ENCODE measurements at places on chromosomes 2 and 18. TPM values are rescaled to one million over a fixed set of nuclear protein-coding genes. Genes with fewer than 3 reads are reported as not detected.

Gene SLC11A1
- 0.09 TPM for total RNA-seq

Gene MOB4
- total RNA-seq, result 39.3 TPM

DNA sequence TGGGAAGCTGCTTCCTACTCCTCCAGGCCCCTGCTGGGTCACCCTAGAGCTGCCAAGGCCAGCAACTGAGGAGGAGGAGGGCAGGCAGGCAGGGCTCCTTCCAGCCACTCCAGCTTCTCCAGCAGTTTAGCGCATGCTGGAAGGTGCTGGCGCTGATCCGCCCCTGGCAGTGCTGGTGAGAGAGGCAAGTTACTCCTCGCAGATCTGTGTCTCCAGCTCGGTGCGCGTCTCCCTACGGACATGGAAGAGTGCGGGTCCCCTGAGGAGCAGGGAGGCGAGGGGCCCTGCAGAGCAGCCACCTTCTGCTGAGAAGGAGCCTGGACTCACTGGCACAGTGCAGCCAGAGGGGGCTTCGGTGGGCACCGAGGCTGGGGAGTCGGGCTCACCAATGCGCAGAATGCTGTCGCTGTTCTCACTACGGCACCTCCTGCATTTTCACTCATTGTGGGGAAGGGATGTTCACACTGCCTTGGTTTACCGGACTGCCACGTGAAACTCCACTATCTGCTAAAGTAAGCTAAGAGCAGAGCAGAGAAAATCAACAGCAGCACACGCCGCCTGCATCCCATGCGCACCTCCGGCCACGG lies 206.0 kb downstream of the HDAC4 start:
- DNase-seq, result no peak
- H3K4me3 ChIP-seq, result no peak overlapping the region
- no peaks in the 10 kb centered on the region for H3K27me3 ChIP-seq
- peak overlapping the region; percentile 92 for H3K27ac ChIP-seq
- H3K36me3 ChIP-seq, result no peaks in the 10 kb centered on the region
- no peaks in the 10 kb centered on the region for H3K4me1 ChIP-seq

DNA sequence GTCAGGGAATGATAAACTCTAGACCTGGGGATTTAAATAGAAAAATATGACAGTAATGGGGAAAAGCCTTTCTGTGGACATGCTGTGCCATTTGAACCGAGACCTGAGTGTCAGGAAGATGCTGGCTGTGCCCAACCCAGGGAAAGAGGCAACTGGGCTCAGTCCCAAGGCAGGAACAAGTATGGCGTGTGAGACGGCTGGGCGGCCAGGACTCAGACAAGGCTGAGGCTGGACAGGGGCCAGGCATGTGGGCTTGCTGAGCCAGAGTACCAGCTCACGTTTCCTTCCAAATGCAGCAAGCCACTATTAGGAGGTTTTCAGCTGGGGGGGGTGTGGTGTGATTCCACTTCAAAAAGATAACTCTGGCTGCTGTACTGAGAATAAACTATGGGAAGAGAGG lies 92.4 kb downstream of the INPP5D start:
- H3K4me1 ChIP-seq, result no peaks in the 10 kb centered on the region
- no peaks in the 10 kb centered on the region for H3K27me3 ChIP-seq

GRCh38 chr2:118294063-118294462 lies 205.8 kb downstream of the INSIG2 start:
- H3K27me3 ChIP-seq, result peaks cover 14% of the 10 kb centered on the region
- no peak for DNase-seq
- H3K4me3 ChIP-seq, result no peak overlapping the region
- H3K4me1 ChIP-seq, result no peaks in the 10 kb centered on the region
- H3K36me3 ChIP-seq, result no peaks in the 10 kb centered on the region

DNA sequence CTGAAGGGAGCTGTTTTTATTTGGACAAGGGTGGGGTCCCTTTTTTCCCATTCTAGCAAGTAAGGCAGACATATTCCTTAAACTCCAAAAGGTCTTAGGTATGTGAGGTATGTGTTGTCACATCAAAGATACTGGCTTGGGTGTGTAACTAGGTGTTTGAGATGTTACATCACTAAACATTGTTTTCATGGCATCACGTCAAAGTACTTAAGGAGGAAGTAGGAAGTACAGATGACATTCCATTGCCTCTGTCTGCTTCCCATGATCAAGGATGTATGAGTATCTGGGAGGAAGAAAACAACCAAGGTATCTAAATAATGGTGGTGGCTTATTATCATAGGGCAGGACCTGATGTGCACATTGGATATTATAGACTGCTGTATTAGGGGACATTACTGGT lies 39.3 kb downstream of the CD302 start:
- no peak for DNase-seq
- H3K36me3 ChIP-seq, result peaks cover 96% of the 10 kb centered on the region
- peaks cover 3% of the 10 kb centered on the region for H3K4me1 ChIP-seq
- no peak overlapping the region for H3K27ac ChIP-seq
- H3K4me3 ChIP-seq, result no peak overlapping the region

DNA sequence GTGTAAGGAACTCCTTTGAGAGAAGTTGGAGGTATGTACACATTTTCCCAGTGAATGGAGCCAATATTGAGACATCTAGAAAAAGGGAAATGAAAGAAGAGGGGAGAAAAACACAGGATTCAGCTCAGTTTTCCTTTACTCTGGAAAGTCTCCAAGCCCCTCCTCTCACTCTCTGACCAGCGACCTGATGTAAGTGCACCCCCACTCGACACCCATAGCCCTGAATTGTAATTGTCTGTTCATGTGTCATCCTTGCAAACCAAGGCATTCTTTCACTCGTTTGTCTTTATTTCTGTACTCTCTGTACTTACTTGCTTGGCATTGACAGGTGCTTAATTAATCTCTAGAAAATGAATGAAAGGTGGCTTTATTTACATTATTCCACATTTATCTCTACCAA lies 55.7 kb upstream of the CTAGE1 start:
- no peaks in the 10 kb centered on the region for H3K36me3 ChIP-seq
- H3K4me3 ChIP-seq, result no peak overlapping the region
- DNase-seq, result no peak
- H3K27me3 ChIP-seq, result peaks cover 3% of the 10 kb centered on the region

DNA sequence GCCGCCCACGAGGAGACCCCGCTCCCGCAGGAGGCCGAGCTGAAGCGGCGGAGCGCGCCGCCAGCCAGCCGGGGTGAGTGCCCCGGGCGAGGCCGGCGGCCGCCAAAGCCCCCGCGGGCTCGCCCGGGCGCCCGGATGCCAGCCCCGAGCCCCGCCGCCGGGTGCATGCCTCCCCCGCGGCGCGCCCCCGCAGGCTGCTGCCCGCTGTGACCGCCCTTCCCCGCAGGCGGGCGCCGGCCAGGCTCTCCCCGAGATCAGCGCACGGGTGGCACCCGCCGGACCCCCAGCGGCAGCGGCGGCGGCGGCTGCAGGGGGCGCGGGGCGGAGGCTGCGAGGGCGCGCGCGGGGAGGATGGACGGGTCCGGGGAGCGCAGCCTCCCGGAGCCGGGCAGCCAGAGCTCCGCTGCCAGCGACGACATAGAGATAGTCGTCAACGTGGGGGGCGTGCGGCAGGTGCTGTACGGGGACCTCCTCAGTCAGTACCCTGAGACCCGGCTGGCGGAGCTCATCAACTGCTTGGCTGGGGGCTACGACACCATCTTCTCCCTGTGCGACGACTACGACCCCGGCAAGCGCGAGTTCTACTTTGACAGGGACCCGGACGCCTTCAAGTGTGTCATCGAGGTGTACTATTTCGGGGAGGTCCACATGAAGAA lies 470 bp downstream of the KCNF1 start:
- H3K36me3 ChIP-seq, result peaks cover 5% of the 10 kb centered on the region
- peaks cover 6% of the 10 kb centered on the region for H3K4me1 ChIP-seq
- H3K27ac ChIP-seq, result no peak overlapping the region
- peaks cover 11% of the 10 kb centered on the region for H3K27me3 ChIP-seq
- peak; percentile 65 for DNase-seq

GRCh38 chr2:24877646-24878045 lies 42.4 kb downstream of the ADCY3 start:
- no peaks in the 10 kb centered on the region for H3K27me3 ChIP-seq
- H3K27ac ChIP-seq, result no peak overlapping the region
- no peaks in the 10 kb centered on the region for H3K36me3 ChIP-seq
- no peaks in the 10 kb centered on the region for H3K4me1 ChIP-seq
- H3K4me3 ChIP-seq, result no peak overlapping the region
- peak; percentile 33 for DNase-seq

DNA sequence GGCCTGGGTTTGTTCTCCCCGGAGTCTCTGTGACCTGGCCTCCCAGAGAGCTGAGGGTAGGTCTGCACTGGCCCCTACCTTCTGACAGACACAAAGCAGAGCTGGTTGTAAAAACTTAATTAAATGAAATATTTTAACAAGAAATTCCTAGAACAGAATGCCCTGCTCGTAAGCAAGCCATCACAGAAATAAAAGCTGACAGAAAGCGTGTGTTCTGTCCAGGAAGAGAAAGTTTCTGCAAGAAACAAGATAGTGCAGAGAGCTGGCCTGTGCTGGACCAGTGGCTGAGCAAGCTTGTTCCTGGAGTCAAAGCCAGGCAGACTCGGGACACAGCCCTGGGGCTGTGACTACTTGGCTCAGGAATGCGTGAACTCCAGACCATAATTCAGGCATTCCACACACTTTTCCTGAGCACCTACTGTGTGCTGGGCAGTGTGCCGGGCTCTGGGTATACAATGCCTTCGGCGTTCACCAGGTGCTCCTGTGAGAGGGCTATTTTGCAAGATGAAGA lies 51.6 kb downstream of the APOB start:
- no peaks in the 10 kb centered on the region for H3K27me3 ChIP-seq
- H3K27ac ChIP-seq, result no peak overlapping the region
- no peak overlapping the region for H3K4me3 ChIP-seq
- H3K4me1 ChIP-seq, result no peaks in the 10 kb centered on the region
- peak; percentile 71 for DNase-seq

DNA sequence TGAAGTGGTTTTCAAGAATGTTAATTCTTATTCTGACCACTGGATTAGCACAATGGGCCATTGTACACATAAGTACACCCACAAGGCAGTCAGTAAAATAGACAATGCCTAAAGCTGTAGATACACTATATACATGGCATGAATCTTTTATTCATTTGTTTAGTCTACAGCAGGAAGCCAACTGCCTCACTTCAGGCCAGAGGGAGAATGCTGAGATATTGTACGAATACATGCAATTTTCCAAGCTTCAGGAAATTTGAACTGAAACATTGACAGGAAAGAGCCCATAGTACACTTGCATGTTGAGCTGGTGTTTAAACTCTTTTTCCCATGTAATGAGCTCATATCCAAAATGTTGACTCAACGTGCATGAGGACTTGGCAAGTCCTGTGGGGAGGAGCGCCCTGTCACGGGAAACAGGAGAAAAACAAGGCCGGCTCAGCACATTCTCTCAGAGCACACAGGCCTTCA lies 111.6 kb upstream of the CYP1B1 start:
- no peaks in the 10 kb centered on the region for H3K27me3 ChIP-seq
- no peak for DNase-seq
- H3K4me1 ChIP-seq, result no peaks in the 10 kb centered on the region
- H3K36me3 ChIP-seq, result no peaks in the 10 kb centered on the region
- no peak overlapping the region for H3K4me3 ChIP-seq
- H3K27ac ChIP-seq, result no peak overlapping the region

GRCh38 chr2:239157771-239158170 lies 243.0 kb downstream of the HDAC4 start:
- H3K36me3 ChIP-seq, result peaks cover 6% of the 10 kb centered on the region
- no peak overlapping the region for H3K27ac ChIP-seq
- peak; percentile 80 for DNase-seq
- H3K4me1 ChIP-seq, result no peaks in the 10 kb centered on the region
- H3K4me3 ChIP-seq, result no peak overlapping the region

- H3K4me1 ChIP-seq, result no peaks in the 10 kb centered on the region
- H3K27me3 ChIP-seq, result no peaks in the 10 kb centered on the region
- H3K36me3 ChIP-seq, result no peaks in the 10 kb centered on the region
- H3K27ac ChIP-seq, result no peak overlapping the region
- DNase-seq, result peak; percentile 79
These were observed 25.9 kb upstream of the IMPA2 start for GRCh38 chr18:11955239-11956029.
